Activated CD4-positive, alpha-beta T cell treated with anti-CD3 and anti-CD28 coated beads for 1 hour (primary cell): ENCODE measurements at places on chromosomes 7 and 10.

DNA sequence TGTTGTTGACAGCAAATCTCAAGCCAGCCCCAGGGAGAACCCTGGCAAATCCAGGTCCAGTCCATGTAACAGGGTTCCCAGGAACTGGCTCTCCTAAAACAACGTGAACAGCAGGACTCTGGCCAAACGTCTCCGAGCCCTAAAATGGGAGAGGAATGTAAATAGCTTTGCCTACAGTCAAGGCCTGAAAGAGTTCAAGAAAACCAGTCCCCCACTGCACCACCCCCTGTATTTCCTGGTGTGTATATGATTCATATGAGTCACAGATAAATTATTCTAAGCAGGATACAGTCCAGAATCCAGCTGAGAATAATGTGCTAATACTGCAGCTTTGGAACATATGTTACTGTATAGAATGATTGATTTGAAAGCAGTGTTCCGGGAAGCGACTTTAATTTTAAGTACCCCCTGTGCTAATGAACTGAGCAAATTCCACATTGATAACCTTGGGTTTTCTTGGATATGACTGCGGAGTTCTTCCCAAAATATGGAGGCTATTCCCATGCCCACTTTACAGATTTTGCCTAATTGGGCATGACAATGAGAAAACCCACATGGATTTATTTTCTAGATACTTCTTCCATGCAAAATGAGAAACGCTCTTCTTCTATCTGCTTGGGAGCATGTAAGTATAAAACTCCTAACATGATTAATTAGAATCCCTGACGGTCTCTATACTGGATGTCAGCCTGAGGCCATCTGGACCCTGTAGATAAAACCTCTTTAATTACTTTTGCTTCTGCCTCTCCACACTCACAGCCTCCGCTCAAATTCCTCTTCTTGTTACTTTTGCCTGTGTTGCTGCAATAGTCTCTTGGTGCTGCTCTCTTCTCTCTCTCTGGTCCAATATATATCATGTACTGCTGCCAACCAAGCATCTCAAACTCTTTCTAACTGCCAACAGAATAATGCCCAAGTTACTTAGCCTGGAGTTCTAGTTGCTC is 50.2 kb downstream of the LAMB4 start:
- DNase-seq, result no peak

GRCh38 chr10:131210181-131210580 is 101.3 kb downstream of the TCERG1L start:
- DNase-seq, result no peak

DNA sequence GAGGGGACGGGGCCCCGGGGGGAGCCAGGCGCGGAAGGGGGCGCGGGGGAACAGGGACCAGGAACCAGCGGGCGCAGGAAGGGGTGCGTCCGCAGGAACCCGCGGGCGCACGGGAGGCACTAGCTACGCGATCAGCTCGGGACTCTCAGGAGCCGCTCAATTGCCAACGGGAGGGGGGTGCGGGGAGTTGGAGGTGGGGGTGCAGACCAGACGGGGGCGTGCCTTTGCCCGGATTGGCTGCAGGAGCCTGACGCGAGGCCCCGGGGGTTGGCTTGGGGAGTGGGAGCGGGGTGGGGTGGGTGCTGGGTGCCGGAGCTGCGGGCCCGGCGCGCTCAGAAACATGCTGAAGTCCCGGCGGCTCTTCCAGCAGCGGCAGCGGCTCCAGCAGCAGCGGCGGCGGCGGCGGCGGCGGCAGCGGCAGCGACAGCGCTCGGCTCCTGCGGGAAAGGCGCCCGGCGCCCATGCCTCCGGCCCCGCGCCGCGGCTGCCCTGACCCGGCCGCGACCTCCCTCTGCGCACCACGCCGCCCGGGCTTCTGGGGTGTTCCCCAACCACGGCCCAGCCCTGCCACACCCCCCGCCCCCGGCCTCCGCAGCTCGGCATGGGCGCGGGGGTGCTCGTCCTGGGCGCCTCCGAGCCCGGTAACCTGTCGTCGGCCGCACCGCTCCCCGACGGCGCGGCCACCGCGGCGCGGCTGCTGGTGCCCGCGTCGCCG is at the start of gene ADRB1:
ADRB1 (plus strand) TSS at position 335 of the 715 bp plus-strand sequence; CDS start at position 602, 267 bp downstream.
- no peak for DNase-seq

DNA sequence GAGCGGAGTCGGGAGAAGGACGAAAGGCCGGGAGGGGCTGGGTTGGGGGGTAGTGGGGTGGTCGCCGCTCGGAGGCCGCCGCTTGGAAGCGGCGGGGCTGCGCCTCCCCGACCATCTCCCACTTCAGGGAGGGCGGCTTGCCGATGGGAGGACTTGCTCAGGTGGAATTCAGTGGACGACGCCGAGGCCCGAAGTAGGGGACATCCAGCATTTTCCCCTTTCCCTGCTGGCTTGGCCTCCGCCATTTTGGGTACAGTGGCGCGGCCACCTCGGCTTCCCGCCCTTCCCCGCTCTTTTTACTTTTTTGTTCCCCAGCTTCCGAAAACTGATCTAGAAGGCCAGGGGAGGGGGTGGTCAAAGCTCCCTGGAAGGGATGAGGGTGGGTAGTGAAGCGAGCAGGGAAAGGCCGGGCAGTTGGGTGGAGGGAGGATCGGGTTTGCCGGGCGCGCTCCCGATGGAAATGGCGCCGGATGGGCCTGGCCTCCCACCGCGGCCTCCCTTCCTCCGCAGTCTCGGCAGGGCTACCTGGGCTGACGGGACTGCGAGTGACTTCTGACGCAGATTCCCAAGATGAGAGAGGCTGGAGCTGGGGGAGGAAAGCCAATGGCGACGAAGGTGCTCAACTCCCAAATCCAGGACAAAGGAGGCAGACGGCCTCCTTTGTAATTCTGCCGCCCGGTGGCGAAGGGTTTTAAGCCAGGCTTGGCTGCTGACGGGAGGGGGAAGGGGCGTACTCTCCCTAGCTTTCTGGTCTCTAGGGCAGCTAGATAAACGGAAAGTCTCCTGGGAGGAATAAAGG is at the start of gene PBLD:
PBLD (minus strand) TSS at position 670 of the 799 bp plus-strand sequence. CDS start 26,084 bp downstream, outside the sequence.
- DNase-seq, result peak; percentile 44

DNA sequence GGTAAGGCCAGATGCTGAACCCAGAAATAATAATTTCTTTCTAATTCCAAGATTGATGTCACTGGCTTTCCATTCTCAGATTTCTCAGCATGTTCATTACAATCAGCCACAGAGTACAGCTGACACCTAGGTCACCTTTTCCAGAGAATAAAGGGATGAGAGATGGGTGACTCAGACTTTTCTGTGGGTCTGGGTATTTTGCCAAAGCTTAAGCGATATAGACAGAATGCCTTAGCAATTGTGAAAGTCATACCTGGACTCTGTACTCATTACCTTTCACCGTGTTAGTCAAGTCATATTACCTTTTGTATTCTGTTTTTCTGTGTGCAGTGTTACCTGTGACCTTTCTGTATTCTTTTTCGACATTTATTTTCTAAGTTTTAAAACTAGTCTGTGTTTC is 10.6 kb upstream of the PRTFDC1 start:
- no peak for DNase-seq

GRCh38 chr7:132276976-132277725 is 299.1 kb downstream of the PLXNA4 start:
- no peak for DNase-seq

GRCh38 chr7:19403691-19404090 is 258.5 kb upstream of the FERD3L start:
- DNase-seq, result no peak

GRCh38 chr10:11639849-11640764 is 28.7 kb upstream of the USP6NL start:
- DNase-seq, result no peak

GRCh38 chr7:462173-463103 is 57.2 kb downstream of the PDGFA start:
- DNase-seq, result no peak

- no peak for DNase-seq
Measured at GRCh38 chr10:120209124-120209762, 247.8 kb upstream of the PLPP4 start.

GRCh38 chr10:49632406-49633317 is 18.8 kb downstream of the CHAT start:
- DNase-seq, result no peak

GRCh38 chr10:116629340-116629739 is 8.6 kb downstream of the PNLIPRP2 start:
- no peak for DNase-seq

DNA sequence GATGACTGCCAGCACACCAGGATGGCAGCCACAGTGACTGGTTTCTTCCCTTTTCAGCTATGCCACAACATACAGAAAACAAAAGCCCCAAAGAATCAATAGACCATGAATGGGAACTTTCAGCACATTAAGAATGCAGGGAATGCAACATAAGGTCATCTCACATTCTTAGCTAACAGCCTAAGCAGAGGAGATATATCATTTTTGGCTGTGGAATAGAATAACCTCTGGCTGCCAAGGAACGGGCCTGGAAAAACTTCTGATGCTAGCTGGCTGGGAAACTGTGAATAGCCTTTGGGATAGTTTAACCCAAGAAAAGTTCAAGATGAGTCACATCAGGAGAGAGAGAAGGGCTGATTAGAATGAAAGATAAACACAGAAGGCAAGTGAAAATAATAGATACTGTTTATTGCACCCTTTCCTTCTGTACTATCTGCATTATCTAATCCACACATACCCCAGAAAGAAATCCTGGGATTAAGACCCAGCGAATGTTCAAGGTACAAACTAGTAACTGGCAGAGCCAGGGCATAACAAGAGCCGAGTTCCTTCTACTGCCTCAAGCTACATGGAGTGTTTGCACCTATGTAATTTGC is 169.2 kb downstream of the SEMA3A start:
- DNase-seq, result no peak

DNA sequence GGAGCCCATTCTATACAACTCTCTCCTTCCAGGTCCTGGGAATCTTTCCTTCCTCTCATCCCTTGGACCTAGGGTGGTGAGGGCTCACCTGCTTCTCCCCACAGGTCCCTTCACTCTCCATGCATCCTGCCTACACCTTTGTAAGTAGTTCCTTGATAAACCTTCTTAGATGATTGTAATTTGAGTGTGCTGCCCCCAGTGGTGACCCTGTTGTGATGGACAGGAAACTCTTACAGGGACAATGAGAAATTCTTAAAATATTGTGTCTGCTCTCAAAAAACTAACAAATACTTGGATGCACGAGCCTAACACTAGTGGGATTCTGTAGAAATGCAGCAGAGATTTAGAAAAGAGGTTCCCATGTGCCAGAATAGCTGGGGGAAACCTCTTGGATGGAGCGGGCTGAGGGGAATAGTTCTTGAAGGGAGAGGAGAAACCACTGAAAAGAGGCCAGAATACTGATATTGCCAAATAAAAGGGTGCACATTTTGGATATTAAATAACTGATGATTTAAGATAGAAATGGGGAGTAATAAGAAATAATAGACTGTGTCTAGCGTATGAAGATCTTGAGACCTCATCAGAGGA is 6.7 kb upstream of the PAXIP1 start:
- no peak for DNase-seq

GRCh38 chr10:97047083-97047736 is 138.5 kb downstream of the SLIT1 start:
- no peak for DNase-seq

DNA sequence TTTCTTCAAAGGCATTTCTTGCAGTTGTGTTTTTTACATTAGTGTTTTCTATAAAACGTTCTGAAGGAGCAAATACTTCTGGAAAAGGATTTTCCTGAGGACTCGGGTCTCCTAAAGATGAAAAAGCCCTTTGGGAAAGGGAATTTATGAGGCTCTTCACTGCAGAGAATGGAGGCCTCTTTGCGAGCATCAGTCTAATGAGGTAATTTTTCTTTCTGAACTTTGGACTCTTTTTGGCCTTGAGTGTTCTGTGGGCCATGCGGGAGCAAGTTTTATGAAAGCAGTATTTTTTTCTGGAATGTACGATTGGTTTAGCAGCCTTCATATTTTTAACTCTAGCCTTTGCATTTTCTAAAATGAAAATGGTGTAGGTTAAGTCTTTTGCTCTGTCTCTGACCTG is 6.4 kb upstream of the ACBD5 start:
- DNase-seq, result no peak

GRCh38 chr7:146232604-146233003 is 116.0 kb downstream of the CNTNAP2 start:
- DNase-seq, result no peak

DNA sequence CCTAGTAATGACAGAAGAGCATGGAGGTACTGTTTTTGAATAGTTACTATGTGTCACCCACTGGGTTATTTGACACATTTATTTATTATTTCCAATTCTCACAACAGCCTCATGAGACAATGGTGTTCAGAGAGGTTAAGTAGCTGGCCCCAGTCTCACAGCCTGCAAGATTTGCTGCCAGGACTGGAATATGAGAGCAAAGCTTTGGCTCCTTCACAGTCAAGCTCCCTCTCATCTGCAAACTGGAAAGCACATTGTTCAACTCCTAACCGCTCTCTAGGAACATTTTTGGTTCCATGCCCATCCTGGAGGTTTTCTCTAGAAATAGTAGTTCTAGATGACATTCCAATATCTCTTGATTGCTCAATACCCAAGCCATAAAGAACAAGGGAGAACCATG is 75.5 kb upstream of the CXCL12 start:
- no peak for DNase-seq

- DNase-seq, result no peak
Measured at GRCh38 chr10:113274176-113274829, 278.6 kb upstream of the HABP2 start.

DNA sequence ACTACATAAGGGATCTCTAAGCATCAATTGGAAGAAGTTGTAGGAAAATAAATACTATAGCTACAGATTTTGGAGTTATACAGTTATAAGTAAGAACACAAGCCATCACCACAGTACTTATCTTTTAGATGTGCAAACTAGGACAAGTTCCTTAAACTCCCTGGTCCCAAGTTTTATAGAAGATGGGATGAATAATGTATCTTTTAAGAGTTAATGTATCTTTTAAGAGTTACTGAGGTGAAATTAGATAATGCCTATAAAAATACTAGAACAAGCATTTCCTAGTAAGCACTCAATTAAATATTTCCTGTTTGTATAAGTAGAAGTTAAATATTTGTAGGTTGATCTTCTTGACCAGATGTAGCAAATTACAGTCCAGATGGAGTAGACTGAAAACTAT is 56.8 kb downstream of the SEMA3A start:
- no peak for DNase-seq

- DNase-seq, result no peak
Measured at GRCh38 chr10:100008142-100008522, 1.6 kb downstream of the DNMBP start.

- no peak for DNase-seq
Measured at GRCh38 chr7:144027974-144028373, 20.8 kb upstream of the OR2A5 start.

DNA sequence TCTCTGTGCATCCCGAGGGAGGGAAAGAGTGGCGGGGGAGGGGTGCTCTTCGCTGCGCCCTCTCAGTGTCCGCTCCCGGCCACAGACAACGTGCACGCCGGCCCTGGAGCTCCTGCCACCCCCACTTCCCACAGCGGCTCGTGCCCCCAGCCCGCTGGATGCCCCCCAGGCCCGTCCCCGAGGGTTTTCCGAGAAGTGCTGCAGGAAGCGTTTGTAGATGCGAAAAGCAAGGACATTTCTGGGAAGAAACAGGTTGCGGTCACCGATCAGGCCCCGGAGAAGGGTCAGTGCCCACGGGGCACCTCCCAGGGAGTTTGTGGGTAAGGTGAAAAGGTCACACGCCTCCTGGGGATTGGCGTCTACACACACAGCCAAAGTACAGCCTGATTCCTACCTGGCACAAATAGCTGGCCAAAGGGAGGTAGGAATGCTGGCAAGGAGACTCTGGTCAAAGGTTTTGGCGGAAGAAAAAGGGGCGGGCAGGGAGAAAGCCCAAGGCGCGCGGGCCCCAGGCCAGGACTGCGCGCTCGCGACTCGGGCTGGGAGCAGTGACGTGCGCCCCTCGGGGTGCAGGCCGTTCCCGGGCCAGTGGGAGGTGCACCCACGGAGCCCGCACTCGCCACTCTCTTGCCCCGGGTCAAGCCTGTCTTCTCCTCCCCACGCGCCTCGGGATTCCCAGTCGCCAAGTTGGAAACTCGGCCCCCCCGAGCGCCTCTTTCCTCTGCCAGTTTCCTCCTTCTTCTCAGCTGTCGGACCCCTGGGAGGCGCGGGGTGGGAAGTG is 1.5 kb upstream of the NRP1 start:
- no peak for DNase-seq
